ENCODE measurements at places on chromosomes 6 and 20.
A peak's percentile ranks its signal among the peaks of the same experiment; 100 is the strongest.

- peak; percentile 9 for DNase-seq
Observed at GRCh38 chr20:40189621-40190020, 499.4 kb downstream of the MAFB start.

DNA sequence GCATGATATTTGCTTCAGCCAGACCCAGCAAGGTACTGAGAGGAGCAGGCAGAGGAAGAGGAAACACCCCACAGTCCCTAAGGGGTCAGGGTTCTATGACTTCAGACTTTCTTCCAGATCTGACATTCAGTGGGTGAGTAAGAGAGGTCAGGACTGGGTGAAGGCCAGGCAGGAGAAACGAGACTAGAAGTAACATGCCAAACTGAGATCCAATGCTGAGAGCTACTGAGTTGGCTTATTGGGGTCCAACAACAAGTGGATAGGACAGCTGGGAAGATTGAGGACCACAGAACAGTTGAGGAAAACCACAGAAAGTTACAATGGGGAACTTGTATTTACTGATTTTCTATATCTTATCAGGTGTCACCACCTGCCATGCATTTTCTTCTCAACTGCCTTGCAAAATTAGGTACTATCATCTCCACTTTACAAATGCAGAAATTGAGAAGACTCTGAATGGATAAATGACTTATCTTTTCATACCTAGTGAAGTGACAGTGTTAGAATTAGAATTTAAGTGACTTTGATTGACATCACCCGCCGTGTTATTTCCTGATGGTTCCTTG is 43.8 kb upstream of the HIVEP1 start:
- DNase-seq, result no peak

DNA sequence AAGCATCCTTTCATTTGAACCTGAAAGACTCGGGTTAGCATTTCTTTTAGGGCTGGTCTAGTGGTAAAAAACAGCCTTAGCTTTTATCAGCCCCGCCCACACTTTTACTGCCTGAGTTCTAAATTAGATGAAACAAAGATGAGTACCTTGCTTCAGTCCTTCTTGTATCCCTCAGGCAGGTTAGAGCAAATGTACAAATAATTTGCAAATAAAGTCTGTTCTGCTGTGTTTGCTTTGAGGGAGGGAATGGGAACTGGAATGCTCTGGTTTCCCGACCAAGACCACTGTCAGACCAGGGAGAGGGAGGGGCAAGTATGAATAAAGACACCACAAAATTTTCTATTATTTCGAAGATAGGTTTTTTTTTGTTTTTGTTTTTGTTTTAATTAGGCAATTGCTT is 85.5 kb upstream of the FLRT3 start:
- no peak for DNase-seq

GRCh38 chr6:112004201-112005012 is 49.5 kb upstream of the CCN6 start:
- no peak for DNase-seq

- DNase-seq, result peak; percentile 38
Observed at GRCh38 chr6:158416883-158417759, 104.9 kb downstream of the TULP4 start.

- DNase-seq, result peak; percentile 87
Observed at GRCh38 chr6:57316581-57317059, 810 bp upstream of the PRIM2 start.

DNA sequence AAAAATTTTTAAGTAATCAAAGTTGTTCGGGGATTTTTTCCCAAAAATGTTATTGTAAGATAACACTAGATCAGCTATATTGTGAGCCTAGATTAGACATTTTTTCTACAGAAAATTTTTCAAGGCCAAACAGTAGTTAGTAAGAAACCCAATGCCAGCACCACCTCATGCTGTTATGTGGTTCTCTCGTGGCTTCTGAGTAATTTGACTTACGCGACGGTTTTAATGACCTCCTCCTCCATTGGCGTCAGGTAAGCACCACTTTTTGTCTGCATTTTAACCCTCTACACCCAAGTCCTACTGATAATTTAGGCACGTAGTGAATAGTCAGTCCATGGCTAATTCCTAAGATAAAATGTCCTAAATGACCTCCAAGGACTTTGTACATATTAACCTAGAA is 9.7 kb downstream of the RPS6KA2 start:
- no peak for DNase-seq

DNA sequence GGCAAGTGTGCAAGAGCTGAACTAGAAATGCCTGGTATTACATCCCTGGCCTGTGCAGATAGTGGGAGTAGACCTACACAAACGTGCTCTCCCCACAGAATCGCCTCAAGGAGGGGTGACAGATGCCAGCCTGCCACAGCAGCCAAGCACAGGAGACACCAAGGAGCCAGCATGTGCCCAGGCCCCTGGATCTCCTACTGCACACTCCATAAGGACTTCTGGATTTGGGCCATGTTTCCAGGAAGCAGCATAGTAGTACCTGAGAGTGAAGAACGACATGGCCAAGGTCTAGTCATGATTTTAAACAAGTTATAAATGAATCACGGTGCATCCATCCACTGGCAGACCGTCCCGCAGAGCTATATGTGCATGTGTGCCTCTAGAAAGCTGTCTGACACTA is 232.2 kb downstream of the SYNDIG1 start:
- DNase-seq, result no peak

- peak; percentile 57 for DNase-seq
Observed at GRCh38 chr6:140979642-140980091, 1153.1 kb upstream of the GJE1 start.

DNA sequence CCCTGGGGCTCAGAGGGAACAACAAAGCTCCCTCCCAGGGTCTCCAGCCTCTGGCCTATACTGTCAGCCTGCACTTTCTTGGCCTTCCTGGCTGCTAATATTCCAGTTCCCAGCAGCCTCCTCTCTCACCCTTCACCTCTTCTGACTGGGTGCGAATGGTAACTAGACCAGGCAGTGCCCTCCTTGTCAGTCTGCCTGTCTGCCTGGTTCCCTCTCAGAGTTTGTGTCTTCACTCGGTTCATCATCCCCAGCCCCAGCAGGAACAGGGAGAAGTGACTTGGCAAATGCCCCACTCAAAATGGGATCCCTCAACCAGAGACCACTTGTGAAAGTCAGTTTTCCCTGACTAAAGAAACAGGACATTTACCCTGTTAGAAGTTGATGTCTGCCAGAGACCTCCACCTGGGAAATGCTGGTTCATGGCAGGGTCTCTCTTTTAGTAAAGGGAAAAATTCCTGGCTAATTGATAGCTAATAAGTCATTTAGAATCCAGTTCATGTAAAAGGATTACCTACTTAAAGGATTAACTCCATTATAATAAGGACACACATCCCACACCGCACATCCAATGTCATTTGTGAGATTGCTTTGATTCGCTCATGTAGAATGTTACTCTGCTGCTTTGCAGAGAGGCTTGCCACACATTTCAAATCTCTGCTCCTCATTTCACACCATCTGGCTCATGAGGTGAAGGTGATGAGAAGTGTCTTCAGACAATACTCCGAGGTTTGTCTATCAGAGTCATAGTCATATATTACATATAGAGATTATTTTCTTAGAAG is 18.6 kb upstream of the MICB start:
- DNase-seq, result no peak

GRCh38 chr6:129029778-129030177 is 146.8 kb downstream of the LAMA2 start:
- no peak for DNase-seq

GRCh38 chr6:11775791-11776409 is 2.7 kb downstream of the ADTRP start:
- no peak for DNase-seq

GRCh38 chr6:36851149-36851614 is 11.9 kb upstream of the CPNE5 start:
- peak; percentile 58 for DNase-seq

- DNase-seq, result no peak
Observed at GRCh38 chr6:141351721-141352120, 781.0 kb upstream of the GJE1 start.

DNA sequence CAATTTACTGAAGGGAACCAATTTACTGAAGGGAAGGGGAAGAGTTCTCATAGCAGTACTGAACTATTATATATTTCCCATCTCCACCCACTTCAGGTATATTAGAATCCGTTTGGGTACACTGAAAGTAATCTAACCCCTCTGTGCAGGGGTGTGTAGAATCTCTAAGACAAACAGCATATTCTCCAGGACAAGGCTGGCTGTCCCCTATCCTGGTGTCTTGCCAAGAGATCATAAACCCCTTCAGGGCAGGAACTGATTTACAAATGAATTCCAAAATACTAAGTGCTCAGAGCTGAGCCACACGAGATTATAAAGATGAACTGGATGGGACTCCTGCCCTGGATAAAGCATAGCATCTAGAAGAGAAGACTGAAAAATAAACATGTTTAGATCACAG is 9.2 kb downstream of the ASF1A start:
- DNase-seq, result no peak

DNA sequence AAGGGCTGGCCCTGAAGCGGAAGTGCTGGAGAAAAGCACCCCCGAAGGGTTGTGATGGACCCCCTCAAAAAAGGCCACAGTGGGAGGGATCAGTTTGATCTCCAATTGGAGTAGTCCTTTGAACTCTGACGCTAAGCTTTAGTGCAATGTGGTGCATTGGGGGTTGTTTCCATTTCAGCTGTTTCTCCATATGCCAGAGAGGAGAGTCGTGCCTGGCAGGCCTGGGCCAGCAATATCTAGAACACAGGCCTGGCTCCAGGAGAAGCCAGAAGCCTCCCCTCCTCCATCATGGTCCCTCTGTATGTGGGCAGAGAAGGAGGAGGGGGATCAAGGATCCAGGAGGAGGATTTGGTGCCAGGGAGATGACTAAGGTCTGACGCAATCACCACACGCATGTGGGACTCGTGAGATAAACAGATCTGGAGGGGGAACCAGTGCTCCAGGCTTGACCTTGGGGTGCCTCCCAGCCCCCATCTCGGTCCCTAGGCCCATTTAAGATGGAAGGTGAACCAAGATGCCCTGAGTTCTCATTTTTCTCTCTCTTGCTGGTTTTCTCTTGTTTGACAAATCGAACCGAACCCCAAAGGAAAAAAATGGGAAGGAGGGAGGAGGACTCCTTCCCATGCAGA is 517.4 kb upstream of the JARID2 start:
- peak; percentile 29 for DNase-seq

DNA sequence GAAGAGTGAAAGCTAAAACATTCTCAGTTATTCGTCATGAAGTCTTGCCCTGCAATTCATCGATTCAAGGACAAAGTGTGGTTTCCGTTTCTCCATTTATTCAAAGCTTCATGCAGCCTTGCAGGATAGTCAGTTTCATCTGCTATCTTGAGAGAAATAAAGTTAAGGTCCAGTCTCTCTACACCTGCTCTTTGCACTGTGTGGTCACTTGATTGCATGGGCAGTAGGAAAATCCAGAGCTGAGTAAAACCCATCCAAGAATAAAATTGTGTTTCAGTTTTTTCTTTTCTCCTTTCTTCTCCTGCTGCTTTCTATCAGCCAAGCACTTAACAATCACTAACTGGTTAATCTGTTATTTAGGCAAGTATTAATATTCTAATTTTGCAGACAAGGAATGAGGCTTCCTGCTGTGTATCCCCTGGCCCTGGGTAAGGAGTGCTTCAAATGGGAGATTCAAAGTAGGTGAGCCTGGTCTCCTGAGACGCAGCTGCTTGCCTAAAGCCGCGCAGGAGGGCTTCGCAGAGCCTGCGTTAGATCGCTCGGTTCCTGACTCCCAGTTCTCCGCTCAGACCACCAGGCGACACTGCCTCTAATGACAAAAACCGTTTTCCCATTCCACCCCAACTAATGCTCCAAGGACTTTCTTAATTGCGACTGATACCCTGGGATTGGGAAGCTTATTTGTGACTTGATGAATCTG is 808.3 kb downstream of the TFAP2A start:
- DNase-seq, result no peak

- no peak for DNase-seq
Observed at GRCh38 chr20:59818911-59819310, 114.5 kb downstream of the SYCP2 start.

- no peak for DNase-seq
Observed at GRCh38 chr6:134990262-134990661, 40.4 kb upstream of the ALDH8A1 start.

DNA sequence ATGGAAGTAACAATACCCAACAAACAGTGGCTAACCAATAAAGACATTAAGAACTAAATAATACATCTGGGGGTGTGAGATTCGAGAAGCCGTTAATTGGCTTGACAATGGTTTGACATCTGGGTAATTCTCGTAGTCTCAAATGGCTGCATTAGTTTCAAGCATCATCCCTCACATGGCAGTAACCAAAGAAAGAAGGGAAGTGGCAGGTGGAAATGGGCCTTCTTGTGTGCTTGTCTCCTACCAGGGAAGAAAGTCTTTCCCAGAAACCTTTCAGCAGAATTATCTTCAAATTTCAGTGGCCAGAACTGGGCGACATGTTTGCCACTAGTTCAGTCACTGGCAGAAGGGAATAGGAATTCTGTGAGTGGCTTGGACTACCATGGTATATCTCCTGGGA is 10.4 kb downstream of the STK4 start:
- DNase-seq, result no peak

GRCh38 chr20:37095108-37095598 is 644 bp downstream of the RBL1 start:
- peak; percentile 18 for DNase-seq

DNA sequence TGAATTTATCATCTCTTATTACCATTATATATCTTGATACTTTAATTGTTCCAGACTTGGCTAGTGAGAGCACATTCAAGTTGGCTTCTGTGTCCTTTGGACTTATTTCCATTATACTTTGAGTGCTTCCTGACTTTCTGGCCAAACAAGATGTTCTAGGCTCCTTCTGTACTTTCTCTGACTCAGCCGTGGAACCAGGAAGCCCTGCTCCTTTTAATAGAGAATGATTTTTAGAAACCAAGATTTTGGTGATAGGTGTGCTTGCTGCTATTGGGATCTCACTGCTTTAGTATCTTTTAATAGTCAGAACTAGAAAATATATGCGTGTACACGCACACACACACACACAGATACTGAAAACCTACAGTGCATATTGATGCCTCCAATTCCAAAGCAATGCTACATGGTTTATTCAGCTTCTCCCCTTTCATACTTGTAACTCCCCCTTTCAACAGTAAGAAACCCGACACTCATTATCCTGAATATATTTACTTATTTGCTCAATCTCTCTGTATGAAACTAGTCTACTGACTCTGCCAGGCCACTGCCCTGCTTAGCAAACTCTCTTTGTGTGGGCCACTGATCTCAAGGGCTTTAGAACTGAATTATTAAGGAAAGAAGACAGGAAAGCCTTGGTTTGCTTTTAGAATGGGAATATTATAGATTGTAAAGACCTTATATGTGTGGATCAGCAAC is 42.7 kb upstream of the EZR start:
- peak; percentile 40 for DNase-seq

DNA sequence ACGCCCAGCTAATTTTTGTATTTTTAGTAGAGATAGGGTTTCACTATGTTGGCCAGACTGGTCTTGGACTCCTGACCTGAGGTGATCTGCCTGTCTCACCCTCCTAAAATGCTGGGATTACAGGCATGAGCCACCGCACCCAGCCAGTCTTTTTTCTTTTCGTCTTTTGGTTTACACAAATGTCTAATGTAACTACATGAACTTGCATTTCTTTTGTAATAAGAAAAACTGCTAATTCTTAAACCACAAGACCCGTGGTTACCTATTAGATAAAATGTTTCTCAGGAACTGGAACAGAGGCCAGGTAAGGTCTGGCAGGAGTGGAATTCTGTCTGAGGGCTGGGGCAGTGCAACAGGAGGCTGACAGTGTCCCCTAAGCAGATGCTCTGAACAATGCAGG is 32.7 kb upstream of the GSTA3 start:
- DNase-seq, result no peak

- no peak for DNase-seq
Observed at GRCh38 chr6:6781873-6782227, 193.3 kb downstream of the LY86 start.

- DNase-seq, result no peak
Observed at GRCh38 chr20:56715309-56715708, 86.2 kb downstream of the TFAP2C start.

- no peak for DNase-seq
Observed at GRCh38 chr20:17227669-17228623, 1.1 kb downstream of the PCSK2 start.
